ENCODE measurements at places on chromosomes 13 and 19. TPM values are rescaled to one million over a fixed set of nuclear protein-coding genes. Genes with fewer than 3 reads are reported as not detected.

Gene RB1
- 30.6 TPM for total RNA-seq

Gene C3
- 9,349 TPM for total RNA-seq

Gene LPAR6
- total RNA-seq = 12.4 TPM

Gene CEACAM21
- 2.5 TPM for total RNA-seq

Gene PRRG2
- 1.1 TPM for total RNA-seq

Gene KCNRG
- 2.1 TPM for total RNA-seq

Gene TMC4
- total RNA-seq = 1.8 TPM

Gene ZNF221
- total RNA-seq = 2.9 TPM

Gene LILRB2
- 5.7 TPM for total RNA-seq

Gene CEACAM3
- total RNA-seq = 0.59 TPM

GRCh38 chr19:41501854-41502253 lies 58.9 kb downstream of the ERICH4 start:
- H3K27me3 ChIP-seq = no peaks in the 10 kb centered on the region
- H3K4me1 ChIP-seq = no peaks in the 10 kb centered on the region
- DNase-seq = no peak

DNA sequence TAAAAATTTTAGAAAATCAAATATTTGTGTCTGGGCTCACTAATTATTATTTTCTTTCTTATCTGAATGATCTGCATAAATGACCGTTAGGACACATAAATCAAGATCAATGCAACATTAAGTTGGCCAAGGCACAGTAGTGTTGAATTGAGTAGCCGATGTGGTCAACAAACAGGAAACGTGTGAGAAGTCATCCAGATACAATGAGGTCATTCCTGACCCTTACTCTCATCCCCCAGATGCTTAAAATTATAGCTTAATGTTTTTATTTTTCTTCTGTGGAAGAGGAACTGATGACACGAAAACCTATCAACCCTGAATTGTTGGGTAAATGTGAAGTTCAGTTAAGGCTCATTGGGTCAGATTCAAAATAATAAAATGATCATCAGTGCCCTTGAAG lies 222.9 kb downstream of the RFC3 start:
- no peaks in the 10 kb centered on the region for H3K36me3 ChIP-seq
- no peak overlapping the region for H3K4me3 ChIP-seq
- H3K27ac ChIP-seq = no peak overlapping the region
- no peak for DNase-seq

DNA sequence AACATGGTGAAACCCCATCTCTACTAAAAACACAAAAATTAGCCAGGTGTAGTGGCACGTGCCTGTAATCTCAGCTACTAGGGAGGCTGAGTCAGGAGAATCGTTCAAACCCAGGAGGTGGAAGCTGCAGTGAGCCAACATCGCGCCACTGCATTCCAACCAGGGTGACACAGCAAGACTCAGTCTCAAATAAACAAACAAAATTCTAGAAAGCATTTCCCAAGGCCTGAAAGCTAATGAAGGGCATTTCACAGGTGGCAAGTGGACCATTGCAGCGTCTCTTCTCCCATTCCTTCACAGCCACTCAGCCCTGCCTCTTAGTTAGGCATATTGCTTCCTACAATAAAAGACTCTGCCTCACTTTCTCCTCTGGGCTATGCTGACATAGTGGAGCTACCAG lies 13.5 kb upstream of the RXFP2 start:
- no peak for DNase-seq
- H3K4me3 ChIP-seq = no peak overlapping the region
- H3K36me3 ChIP-seq = no peaks in the 10 kb centered on the region
- H3K27me3 ChIP-seq = peaks cover 3% of the 10 kb centered on the region
- H3K4me1 ChIP-seq = no peaks in the 10 kb centered on the region

DNA sequence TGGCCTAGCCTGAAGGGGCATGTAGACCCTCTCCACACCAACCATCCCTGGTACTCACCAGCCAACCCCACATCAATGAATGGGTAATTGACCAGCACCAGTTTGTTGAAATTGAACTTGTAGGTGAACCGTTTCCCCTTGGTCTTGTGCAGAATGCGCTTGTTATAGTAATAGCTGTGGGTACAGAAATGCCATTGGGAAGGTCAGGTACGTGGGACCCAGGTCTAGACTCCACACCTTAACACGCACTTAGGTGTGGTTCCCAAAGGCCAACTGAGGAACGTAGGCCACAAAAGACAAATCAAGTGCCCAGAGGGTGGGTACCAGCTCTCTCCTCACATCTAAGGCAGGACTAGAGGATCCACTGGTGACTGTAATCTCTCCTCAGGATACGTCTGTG lies 5.2 kb downstream of the ERF start:
- peaks cover 12% of the 10 kb centered on the region for H3K36me3 ChIP-seq
- DNase-seq = no peak
- peaks cover 50% of the 10 kb centered on the region for H3K4me1 ChIP-seq
- H3K27ac ChIP-seq = no peak overlapping the region
- H3K27me3 ChIP-seq = no peaks in the 10 kb centered on the region

DNA sequence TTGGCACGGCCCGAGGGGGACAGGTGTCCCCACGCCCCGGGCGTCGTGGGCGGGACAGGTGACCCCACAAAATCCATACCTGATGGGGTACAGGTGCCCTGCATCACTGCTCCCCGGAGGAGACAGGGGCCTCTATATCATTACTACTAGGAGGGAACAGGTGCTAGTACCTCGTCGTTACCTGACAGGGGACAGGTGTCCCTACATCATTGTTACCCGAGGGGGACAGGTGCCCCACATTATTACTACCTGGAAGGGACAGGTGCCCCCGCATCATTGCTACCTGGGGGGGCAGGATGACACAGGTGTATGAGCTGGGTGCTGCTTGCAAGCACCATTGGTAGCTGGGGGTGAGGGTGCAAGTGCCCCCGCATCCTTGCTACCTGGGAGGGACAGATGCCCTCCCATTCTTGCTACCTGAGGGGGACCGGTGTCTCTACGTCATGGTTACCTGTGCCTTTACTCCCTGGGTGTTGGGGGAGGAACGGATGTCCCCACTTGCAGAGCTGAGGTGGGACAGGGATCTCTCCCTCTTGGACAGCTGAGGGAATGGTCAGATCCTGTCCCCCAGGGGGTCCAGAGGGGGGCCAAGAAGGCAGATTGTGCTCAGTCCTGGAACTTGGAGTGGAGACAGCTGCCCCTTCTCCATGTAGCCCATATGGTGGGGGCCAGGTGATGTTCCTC lies 620 bp downstream of the CRTC1 start:
- no peaks in the 10 kb centered on the region for H3K27me3 ChIP-seq
- no peak overlapping the region for H3K27ac ChIP-seq
- H3K4me3 ChIP-seq = peak overlapping the region; percentile 81
- no peak for DNase-seq

- H3K27me3 ChIP-seq = peaks cover 7% of the 10 kb centered on the region
- H3K4me1 ChIP-seq = peaks cover 29% of the 10 kb centered on the region
- DNase-seq = no peak
- no peaks in the 10 kb centered on the region for H3K36me3 ChIP-seq
- no peak overlapping the region for H3K4me3 ChIP-seq
- H3K27ac ChIP-seq = peak overlapping the region; percentile 21
Measured at GRCh38 chr13:111117289-111117688, 2.2 kb downstream of the ARHGEF7 start.

GRCh38 chr13:114136576-114136975 lies 4.2 kb upstream of the RASA3 start:
- H3K4me1 ChIP-seq = peaks cover 4% of the 10 kb centered on the region
- no peak overlapping the region for H3K27ac ChIP-seq
- no peak for DNase-seq
- no peaks in the 10 kb centered on the region for H3K27me3 ChIP-seq

DNA sequence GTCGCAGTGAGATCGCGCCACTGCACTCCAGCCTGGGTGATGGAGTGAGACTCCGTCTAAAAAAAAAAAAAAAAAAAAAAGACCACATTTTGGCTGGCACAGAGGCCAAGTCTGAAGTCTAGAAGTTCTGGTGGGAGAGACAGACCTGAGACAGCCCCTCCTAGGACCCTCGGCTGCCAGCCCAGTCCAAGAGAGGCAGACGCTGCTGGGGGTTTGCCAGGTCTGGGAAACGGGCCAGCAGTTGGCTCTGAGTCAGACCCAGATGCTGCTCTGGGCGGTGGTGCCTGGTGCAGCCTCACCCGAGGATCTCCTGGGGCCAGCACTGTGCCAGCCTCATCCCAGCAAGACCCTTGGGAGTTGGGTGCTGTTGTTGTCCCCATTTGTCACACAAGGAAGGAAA lies 5.8 kb downstream of the FCHO1 start:
- H3K27ac ChIP-seq = no peak overlapping the region
- peaks cover 2% of the 10 kb centered on the region for H3K27me3 ChIP-seq
- H3K4me1 ChIP-seq = no peaks in the 10 kb centered on the region
- H3K4me3 ChIP-seq = no peak overlapping the region

DNA sequence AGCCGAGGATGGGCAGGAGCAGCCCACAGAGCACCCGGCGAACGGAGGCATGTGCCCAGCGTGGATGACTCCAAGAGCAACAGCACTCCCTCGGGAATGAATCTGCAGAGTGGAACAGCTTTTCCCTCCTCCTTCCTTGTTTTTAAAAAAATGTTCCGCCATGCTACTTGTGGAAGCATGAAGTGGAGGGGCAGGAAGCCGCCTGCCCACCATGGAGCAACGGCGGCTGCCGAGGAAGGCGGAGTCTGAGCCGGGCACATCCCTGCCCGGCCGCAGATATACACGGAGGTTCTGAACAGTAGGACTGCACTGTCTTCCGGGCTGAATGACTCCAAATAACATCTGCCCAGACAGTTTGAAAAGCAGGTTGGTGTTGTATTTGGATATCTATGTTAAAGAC lies 65.2 kb downstream of the SOX1 start:
- DNase-seq = no peak
- no peaks in the 10 kb centered on the region for H3K36me3 ChIP-seq
- H3K27ac ChIP-seq = no peak overlapping the region
- no peak overlapping the region for H3K4me3 ChIP-seq
- no peaks in the 10 kb centered on the region for H3K4me1 ChIP-seq

DNA sequence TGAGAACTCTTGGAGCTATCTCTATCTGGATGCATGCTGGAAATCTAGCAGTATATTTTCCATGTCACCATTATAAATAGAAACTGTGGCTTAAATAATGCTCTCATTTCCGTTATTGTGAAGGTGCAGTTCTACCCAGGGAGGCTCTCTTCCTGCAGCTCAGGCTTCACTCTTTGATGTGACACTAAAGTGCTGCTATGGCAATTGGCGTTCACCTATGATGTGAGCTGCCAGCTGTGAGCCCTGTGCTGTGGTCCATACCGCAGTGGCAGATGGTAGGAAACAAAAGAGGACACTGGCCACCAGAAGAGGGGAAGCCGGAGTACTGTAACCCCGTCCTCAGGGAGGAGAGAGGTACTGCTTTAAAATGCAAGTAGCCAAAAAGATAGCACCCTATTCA lies 40.6 kb upstream of the ZNF681 start:
- no peak overlapping the region for H3K27ac ChIP-seq
- H3K4me3 ChIP-seq = no peak overlapping the region
- H3K4me1 ChIP-seq = no peaks in the 10 kb centered on the region
- H3K36me3 ChIP-seq = no peaks in the 10 kb centered on the region
- DNase-seq = no peak

- H3K27me3 ChIP-seq = no peaks in the 10 kb centered on the region
- peaks cover 48% of the 10 kb centered on the region for H3K4me1 ChIP-seq
- peak overlapping the region; percentile 81 for H3K27ac ChIP-seq
- H3K4me3 ChIP-seq = no peak overlapping the region
- no peak for DNase-seq
Measured at GRCh38 chr13:20190481-20191310, 2.0 kb downstream of the GJB2 start.

DNA sequence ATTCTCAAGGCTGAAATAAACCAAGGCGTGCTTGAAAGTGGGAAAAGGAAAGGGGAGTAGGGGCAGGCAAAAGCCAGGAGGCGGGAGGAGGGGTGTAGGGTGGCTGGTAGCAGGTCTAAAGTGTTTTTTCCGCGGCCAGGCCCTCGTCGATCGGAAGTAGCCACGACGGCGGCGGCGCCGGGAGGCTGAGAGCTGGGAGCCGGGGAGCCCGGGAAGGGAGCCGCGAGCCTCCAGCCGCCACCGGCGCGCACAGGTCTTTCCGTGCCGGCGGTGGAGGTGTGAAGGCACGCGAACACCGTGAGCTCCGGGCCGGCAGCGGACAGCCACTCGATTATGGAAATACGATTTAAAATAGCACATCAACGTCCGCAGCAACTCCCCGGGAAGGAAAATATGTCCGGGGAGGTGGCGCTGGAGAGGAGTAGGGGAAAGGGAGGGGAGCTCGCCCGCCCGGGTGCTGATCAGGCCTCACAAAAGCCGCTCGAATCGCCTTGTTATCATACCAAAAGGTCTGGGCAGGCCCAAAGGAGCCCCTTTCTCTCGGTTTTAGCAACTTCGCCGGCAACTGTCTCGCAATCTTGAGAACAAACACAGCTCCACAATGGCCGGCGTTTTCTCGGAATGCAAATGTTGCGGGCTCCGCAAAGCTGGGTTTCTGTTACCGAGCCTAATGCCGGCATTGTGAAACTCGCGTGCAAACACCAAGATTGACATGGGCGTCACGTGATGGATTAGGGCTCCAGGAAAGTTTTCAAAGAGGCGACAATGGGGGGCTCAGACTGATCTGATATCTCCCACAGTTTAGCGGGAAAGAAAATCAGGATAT lies 2.9 kb upstream of the PCDH8 start:
- H3K4me3 ChIP-seq = peak overlapping the region; percentile 42
- no peaks in the 10 kb centered on the region for H3K36me3 ChIP-seq
- peaks cover 11% of the 10 kb centered on the region for H3K4me1 ChIP-seq

DNA sequence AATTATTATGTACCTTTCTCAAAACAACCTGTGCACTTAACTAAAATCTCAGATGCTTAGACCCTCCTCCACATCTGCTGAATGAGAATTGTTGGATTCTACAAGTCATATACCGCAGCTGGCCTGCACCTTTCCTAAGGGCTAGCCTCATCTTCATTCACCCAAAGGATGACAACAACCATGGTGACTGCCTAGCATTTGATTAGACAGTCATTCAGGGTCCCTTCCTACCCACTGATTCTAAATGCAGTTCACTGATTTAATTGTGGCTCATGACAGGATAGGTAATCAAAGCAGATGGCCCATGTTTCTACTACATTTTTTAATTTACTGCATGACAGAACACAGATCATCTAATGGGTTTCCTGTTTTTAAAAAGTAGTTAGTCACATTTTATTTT lies 551.9 kb upstream of the SLC10A2 start:
- no peak overlapping the region for H3K27ac ChIP-seq
- H3K4me1 ChIP-seq = no peaks in the 10 kb centered on the region
- no peak for DNase-seq
- no peak overlapping the region for H3K4me3 ChIP-seq

GRCh38 chr13:46683676-46684260 lies 113.2 kb downstream of the ESD start:
- peaks cover 24% of the 10 kb centered on the region for H3K4me1 ChIP-seq
- peak overlapping the region; percentile 87 for H3K27ac ChIP-seq
- H3K4me3 ChIP-seq = no peak overlapping the region
- no peak for DNase-seq
